T-helper 22 cell (primary cell): ENCODE measurements at places on chromosomes 7 and 10.

- DNase-seq = no peak
Measured at GRCh38 chr7:100719523-100720278, 567 bp upstream of the EPO start.

GRCh38 chr7:4730971-4731370 lies 44.5 kb upstream of the AP5Z1 start:
- DNase-seq = no peak

DNA sequence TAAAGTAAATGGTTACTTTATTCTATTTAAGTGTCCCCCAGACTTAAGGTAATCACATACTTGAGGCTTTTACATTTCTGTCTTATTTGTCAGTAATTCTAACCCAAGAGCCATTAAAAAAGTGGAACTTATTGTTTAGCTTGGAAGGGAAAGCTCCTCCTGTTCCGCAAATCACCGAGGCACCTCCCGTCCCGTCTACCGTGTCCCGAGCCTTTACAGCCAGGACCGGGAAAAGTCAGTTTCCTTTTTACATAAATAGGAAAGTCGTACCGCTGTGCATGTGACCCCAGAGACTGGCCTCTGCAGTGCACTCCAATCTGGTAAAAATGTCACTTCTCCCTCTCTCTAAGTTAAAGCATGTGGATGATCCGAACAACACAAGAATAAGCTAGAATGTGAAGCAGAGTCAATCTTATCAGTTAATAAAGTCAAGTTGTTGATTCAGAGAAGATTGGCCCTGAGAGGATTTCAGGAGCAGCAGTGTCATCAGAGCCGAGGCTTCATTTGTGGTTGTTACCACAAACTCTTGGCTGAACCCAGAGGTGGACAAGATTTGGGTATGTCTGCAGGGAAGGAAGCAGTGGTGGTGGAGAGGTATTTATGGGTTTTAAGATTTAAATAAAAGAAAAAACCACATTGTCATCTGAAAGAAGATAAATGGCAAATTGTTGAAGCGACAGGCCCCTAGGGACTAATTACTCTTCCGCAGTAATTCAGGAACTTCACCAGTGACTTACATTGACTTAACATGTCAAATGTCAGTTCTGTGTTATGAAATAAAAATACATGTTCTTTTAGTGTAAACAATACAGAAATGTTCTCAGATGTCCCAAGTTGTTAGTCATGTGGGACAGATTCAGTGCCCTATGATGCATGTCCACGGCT lies 316.6 kb upstream of the ZNF32 start:
- no peak for DNase-seq

GRCh38 chr10:55800602-55801352 lies 560.3 kb downstream of the ZWINT start:
- no peak for DNase-seq

DNA sequence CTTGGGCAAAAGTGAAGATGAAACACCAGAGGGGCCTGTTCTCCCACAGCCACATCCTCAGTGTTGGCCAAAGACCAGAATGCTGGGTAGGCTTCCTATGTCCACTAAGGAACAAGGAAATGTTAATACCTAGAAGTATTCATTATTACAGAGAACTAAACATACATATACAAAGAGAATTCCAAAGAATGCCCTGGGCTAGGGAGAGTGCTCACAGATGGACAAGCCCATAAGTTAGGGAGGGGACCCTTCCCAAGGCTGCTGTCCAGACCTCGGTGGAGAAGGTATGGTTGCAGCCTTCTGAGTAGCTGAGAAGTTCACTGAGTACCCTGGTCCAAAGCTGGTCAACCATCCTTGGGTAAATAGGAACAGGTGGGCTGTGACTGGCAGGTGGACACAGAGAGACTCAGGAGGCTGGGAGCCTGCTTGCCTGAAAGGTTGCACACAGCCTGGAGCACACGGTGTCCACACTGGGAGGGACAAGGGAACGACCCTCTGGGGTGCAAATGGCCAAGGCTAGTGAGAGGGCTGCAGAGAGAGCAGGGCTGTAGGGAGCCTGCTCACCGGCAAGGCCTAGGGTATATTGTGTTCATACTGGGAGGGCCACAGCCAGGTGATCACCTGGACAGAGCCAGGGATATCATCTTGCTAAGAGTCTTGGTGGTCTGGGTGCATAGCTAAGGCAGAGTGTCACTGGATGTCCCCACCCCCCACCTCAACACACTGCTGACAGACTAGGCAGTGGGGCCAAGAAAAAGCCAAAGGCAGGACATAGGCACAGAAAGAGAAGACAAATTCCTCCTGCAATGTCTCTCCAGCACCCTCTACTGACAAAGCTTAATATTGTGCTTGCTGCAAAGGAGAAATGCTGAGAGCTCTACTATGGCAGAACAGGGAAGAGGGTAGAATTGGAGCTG lies 40.3 kb downstream of the CPVL start:
- no peak for DNase-seq

DNA sequence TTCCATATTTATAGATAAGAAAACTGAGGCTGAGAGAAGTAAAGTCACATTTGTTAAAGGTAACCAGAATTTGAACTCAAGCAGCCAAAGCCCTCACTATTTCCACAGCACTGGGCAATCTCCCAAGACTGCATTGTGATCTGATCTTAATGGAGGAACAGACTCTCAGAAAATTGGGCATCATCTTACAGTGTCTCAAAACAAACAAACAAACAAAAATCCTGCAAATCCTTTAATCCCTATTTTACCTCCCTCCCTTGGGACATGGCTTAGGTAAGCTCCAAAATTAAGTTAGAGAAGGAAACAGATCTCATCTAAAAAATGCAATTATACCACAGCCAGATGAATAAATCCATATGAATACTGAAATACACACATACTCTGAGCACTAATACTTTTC lies 57.5 kb downstream of the FHIP2A start:
- DNase-seq = no peak

- DNase-seq = no peak
Measured at GRCh38 chr7:146700015-146700560, 583.5 kb downstream of the CNTNAP2 start.

DNA sequence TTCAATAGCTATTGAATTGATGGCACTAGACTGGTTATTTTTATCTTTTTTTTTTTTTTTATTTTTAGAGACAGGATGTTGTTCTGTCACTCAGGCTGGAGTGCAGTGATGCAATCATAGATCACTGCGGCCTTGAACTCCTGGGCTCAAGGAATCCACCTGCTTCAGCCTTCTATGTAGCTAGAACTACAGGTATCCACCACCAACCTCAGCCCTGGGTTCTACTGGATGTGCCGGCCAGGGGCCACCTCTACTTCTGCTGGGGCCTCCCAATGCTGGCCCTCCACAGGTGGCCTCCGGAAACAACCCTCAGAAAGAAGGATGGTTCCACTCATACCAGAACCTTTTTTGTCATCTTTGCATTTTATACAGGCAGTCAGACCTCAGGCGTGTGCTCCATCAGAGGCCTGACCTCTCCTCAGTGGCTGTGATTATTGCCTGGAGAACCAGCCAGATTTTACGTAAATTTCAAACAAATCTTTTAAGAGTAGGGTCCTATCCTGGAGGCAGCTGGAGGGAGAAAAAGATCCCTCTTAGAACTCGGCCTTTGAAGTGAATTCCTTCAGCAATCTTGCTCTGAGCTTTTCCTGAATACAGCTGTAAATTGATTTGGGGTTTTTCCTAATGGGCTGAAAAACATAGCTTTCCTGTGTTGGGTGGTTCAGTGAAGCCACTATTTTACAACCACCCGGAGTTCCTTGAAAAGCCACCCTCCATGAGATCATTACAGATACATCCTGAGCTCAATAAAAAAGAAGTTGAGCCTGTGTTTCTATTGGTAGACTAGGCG lies 110.0 kb downstream of the SPAG6 start:
- DNase-seq = no peak

GRCh38 chr10:117668327-117669008 lies 125.9 kb downstream of the EMX2 start:
- no peak for DNase-seq

- no peak for DNase-seq
Measured at GRCh38 chr10:61186408-61186807, 242.4 kb upstream of the RHOBTB1 start.

- DNase-seq = no peak
Measured at GRCh38 chr10:91104193-91105041, 116.0 kb upstream of the PCGF5 start.

- DNase-seq = no peak
Measured at GRCh38 chr10:93994438-93994801, 689 bp downstream of the PLCE1 start.

- DNase-seq = no peak
Measured at GRCh38 chr7:22250390-22250789, 106.6 kb downstream of the RAPGEF5 start.
